NCI-H69 (cell line): ENCODE measurements at places on chromosomes 7 and 10.

GRCh38 chr10:27723436-27723835 lies 22.2 kb downstream of the MKX start:
- DNase-seq = no peak

GRCh38 chr10:3273966-3274365 lies 101.4 kb upstream of the PITRM1 start:
- DNase-seq = no peak

GRCh38 chr10:80473096-80473657 lies 19.1 kb downstream of the TSPAN14 start:
- no peak for DNase-seq

DNA sequence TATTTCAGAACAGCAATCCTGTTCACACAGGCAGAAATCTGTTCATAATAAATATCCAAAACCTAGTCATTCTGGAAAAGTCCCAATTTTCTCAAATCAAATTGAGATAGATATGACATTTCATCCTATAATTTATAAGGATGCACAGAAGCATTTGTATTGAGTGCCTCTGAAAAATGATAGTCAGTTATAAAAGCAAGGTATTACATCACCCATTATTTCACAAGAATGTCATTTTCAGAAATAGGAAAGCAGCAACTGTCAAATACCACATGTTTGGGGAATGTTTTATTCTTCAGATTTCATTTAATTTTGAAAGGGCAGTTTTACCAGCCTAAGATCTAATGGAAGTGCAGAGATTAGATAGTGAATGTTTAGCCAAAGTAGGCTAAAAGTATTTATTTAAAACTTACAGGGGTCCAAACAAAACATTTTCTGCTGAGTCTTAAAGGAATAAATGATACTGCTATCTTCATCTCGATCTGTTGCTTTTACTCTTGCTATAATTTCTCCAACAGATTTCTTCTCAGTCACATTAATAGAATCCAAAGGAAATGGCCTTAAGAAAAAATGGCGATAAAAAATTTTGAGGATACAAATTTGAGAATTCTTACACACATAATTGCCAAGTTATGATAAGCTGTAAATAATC lies 185.8 kb downstream of the HGF start:
- DNase-seq = no peak

DNA sequence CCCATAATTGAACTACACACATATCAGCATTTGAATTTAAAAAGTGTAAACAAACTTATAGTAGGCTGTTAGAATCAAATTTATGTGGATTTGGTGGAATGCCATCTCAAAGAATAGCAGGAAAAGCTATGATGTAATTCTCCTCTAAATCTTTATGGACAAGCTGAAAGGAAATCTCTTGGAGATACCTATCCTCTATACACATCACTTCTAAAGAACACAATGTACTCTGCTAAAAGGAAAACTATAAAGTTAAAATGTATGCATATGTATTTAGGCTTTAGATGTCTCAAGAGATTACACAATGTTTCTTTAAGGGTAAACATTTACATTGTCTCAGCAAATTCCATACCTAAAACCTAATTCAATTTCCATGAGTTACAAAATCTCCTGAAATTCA lies 323.3 kb downstream of the CRPPA start:
- no peak for DNase-seq

GRCh38 chr10:3099291-3100092 lies 32.1 kb downstream of the PFKP start:
- DNase-seq = no peak

DNA sequence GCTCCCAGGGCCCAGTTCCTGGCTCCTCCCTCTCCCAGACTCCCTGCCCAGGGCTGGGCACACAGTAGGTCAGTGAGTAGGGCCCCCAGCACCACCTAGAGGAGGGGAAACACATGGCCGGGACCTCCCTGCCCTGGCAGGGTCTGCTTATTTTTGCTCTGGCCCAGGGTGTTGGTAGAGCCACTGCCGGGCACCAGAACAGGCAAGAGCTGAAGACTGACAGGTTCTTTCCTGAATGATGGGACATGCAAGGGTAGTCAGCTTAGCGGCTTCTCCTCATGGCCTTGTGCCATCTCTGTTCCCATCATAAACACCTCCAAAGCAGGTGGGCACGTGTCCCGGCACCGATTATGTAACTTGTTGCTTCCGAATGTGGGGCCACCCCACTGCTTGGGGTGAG lies 86.5 kb downstream of the NEURL1 start:
- no peak for DNase-seq

GRCh38 chr10:103722632-103723031 lies 132.7 kb downstream of the SH3PXD2A start:
- no peak for DNase-seq

DNA sequence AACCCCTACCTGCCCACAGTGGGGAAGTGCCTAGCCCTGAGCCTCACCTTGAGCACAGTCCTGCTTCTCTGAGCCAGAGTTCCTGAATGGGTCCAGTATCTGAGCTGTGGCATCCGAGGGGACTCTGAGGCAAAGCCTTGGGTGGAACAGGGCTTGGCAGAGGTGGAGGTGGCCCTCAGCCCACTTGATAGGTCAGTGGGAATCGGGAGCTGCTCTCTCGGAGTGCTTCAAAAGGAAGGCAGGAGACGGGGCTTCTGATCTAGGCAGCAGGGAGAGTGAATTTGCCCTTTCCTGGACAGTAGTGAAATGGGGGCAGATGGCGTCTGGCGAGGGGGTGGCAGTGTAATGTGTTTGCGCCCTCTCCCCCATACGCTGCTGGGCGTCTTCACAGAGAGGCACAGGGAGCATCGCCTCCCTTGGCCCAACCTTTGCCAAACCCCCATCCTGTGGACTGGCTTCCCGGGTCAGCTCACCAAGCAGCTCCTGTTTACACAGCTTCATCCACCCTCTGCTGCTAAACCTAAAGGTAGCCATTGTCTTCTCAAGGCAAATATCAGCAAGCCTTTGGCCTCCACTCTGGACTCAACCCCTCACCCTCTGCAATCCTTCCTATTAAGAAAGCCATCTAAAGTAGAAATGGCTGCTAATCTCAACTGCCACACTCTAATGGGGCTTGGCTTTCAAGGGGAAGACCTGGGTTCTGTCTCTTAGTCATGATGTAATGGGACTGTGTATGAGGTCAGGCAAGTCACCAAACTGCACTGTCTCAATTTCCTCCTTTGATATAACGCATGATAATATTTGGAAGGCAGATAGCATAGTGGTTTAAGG lies 21.1 kb upstream of the VDAC2 start:
- no peak for DNase-seq

DNA sequence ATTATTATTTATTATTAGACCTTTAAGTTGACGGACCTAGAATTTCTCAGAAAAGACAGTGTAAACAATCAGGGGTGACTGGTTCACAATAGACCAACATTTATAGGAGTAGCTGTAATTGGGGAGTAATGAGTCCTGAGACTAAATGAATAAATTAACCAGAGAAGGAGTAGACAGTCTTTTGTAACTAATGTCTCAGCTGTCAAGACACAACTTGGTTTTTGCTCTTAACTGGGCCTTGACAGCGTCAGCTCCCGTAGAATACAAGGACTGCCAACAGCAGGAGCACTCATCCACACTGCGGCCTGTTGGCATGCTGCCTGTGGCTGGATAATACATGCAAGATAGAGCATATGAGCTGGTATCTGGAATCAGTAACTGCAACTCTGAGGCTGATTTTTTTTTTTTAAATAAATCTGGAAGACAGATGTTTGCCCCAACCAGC lies 123.9 kb downstream of the CACNA2D1 start:
- DNase-seq = peak; percentile 99

DNA sequence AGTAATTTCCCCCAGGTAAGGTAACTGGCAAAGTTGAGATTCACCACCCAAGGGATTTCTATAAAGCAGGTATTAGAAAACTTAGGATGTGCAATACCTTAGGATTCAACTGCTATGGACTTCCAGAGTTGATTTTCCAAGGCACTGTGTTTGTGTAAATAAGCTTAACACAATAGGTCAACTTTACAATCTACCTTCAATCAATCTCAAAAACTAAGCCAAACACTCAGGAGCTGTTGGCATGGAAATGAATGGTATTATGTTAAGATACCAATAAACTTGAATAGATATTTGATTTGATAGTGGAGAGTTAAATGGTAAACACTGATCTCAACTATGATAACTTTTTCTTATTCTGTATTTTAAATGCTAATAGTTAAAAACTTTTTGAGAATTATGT lies 762 bp upstream of the SEMA3E start:
- DNase-seq = no peak

GRCh38 chr7:2353936-2354185 lies 766 bp upstream of the EIF3B start:
- DNase-seq = peak; percentile 95

DNA sequence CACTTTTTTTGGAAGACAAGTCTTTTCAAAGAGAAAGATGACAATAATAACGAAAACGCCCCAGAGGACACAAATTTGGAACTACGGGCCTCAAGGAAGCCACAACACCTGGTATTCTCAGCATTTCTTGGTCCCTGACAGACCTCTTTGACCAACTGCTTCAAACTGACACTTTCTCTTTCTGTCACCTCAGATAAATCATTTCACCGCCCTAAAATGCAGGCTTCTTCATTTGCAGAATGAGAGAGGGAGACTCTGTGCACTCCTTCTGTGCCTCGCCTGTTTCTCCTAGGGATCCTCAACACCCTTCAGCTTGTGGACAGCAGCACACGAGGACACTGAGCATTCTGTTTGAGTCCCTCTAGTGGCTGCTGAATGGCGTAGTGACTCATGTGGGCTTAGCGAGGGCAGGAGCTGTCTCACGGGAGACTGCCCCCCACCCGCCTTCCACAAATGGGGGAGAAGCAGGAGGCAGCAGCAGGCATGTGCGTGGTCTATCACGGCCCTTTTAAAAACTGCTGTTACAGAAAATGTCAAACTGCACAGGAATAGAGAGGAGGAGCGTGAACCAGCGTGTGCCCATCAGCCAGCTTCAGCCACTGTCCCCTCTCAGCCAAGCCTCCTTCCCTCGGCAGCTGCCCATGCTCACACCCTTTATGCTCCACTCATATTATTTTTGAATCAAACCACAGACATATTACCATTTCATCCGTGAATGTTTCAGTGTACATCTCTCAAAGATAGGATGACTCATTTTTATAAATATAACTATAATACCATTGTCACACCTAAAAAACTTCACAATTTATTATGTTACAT lies 41.4 kb downstream of the GSDME start:
- peak; percentile 33 for DNase-seq

DNA sequence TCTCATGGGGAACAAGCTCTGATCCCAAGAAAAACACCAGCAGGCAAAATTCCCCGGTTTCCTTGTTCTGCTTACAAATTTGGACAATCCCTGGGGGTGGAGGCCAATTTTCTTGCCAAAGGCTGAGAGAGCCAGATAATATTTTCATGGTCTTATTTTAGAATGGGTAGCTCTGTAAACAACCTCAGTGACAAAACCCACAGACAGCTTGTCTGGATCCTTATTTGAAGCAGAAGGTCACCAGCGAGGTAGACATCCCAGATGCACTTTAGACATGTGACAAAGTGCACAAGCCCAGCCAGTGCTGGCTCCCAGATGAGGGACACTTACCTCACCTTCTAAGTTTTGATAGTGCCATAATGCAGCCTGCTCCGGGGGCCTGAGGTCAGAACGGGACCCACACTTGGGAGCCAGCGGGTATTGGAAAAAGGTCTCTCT lies 102.6 kb upstream of the DDC start:
- DNase-seq = no peak

DNA sequence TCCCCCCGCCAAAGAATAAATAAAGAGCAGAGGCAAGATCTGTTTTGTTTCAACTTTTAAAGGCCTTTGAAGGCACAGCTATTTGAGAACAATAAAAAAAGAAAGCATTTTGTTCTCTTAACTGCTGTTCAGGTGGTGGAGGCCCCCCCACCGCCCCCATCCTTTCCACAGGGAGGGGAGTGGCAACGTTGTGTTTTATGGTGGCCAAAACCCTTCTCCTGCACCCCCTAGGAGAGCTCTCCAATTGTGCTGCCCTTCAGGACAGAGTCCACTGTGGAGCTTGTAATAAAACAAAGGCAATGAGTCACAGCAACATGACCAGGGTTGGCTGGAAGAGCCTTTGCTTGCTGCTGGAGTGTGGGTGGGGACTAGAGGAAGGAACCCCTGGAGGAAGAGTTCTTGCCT lies 987.9 kb downstream of the KCNMA1 start:
- peak; percentile 25 for DNase-seq

GRCh38 chr10:89392974-89393373 lies 551 bp downstream of the IFIT1 start:
- no peak for DNase-seq

- DNase-seq = no peak
Measured at GRCh38 chr10:110093722-110094121, 85.9 kb downstream of the ADD3 start.
